HTR-8/SVneo (cell line): ENCODE measurements at places on chromosomes 5 and 9.

GRCh38 chr9:90872835-90873294 is 71.2 kb downstream of the SYK start:
- no peak for DNase-seq

- no peak for DNase-seq
Measured at GRCh38 chr5:88661806-88662207, 221.2 kb downstream of the MEF2C start.

GRCh38 chr5:90554358-90555006 is 4.1 kb upstream of the ADGRV1 start:
- DNase-seq = no peak

DNA sequence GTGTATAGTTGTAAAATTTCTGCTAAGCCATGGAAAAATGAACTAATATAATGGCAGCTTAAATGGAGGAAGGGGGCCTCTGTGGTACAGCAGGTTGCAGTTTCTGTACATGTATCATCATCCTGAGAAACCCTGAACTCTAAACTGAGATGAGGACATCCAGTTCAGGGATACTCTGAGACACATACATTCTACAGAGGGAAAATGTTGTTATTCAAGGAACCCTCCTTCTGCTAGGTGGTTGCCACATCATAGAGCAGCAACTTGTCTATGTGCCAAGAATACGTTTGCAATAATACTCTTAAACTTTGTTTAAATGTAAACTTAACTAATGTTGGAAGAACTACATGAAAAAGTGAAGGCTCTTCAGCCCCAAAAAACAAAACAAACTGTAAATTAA is 1310.8 kb upstream of the WWC1 start:
- DNase-seq = no peak

DNA sequence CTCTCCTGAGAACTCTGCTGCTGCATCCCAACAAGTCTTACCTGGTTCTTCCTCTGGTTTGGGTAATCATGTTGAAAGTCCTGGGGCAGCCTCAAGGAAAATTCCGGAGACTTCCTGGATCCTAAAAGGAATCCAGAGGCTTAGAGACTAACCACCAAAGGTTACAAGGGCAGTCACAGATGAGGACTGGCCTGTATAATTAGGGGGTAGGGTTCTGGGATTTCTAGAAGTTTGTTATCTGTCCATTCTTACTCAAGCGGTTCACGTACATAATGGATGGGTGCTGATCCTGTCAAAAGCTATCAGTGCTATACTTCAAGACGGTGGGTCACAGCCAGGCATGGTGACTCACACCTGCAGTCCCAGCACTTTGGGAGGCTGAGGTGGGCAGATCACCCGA is 51.4 kb upstream of the EPB41L4B start:
- DNase-seq = no peak

- DNase-seq = no peak
Measured at GRCh38 chr5:33769968-33770367, 121.8 kb downstream of the ADAMTS12 start.

DNA sequence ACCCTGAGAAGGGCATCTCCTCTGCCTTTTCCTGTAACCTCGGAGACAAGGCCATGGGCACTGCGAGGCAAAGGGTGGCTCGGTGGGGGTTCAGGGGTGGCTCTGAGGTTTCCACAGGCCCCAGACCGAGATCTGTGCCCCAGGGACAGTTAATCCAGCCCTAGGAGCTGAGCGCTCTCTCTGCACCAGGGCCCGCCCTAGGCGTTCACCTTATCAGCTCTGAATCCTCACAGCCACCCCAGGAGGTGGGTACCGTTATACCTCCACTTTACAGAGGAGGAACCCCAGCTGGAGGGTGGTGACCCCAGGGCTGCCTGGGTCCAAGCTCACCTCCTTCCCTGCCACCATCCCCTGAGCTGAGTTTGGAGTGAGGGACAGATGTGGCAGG is 2.3 kb upstream of the ENG start:
- DNase-seq = no peak

DNA sequence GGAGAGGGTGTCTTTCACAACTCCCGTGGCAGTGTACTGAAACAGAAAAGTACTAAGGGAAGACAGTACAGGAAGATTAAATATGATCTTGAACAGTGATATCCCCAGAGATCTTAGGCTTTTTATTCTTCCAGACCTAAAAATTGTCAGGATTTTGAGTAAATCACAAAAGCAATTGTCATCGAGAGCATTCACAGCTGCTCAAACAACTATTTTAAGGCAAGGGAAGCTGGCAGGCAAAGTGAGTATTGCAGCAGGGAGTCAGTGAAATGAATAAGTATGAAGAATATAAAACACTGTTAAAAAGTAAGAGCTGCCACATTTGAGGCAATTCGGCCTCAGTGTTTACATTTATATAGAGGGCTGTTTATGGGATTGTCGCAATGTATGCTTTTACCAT is 479.0 kb downstream of the CAAP1 start:
- DNase-seq = no peak

DNA sequence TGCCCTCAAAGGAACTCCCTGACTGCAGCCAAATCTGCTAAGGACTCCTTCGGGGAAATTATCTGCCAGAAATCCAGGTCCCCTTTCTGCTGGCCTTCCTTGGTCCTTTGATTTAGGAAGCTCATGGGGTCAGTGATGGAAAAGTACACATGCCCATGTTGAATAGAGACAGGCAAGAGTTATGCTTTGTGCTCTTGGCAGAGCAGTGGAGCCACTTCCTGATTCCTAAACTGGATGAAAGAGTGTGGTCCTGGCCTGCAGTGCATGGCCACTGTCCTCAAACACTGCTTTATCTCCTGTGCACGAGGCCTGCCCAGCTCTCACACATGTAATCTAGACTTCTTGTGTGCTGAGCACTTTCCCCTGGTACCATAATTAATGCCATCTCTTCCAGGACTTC is 2.0 kb upstream of the EBF1 start:
- DNase-seq = no peak

DNA sequence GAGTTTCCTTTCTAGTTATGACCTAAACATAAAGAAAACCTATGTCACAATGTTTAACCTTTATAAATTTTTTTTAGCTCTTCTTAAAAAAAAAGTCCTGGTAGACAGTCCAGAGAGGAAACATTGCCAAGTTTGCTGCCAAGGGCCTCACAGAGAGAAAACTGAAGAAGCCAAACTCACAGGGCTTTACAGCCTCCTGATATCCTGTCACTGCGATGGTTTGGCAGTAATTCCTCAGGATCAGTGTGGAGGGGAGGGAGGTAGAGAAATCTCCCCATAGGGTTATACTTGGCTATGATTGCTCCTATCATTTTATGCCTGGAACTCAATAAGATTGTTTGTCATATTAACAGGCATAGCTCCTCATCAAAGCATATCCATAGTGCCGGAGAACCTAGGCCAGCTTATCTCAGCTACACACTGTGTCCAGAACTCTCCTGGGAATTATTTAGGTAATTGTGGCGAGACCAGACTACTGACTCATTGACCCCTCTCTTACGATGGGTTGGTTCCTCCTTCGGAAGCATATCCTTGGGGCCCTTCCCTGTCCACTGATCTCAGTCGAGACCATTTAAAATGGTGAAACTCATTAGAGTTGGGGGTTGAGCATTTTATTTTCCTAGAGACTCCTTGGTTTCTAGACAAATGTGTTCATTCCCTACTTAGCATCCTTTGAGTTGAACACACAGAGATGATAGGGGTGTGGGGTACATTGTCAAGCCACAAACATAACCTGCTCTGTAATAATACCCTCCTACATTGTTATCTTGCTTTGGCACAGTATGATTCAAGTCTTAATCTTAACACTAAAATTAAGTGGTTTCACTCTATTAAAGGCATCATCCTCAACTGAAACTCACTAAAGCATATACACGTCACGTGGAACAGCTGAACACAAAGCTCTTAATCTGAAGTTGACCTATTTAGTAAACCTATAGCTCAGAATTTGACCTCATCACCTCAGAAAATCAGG is 53.4 kb upstream of the TMC1 start:
- no peak for DNase-seq

DNA sequence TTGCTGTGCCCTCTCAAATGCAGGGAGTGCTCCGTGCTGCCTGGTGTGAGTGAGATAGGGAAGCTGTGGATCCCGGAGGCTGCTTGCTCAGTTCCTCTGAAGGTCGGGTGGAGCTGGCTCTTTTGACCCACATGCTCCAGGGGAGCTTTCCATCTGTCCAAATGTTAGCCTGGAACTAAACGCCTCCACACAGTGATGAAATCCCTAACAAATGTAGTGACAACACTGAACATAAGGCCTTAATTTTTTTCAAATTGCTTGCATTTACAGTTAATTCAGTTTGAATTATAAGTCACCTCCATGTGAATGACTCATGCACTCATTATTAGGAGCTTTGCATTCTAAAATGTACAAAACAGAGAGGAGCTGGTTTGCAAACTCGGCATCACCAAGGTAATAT is 27.0 kb downstream of the PRDM6 start:
- DNase-seq = no peak

DNA sequence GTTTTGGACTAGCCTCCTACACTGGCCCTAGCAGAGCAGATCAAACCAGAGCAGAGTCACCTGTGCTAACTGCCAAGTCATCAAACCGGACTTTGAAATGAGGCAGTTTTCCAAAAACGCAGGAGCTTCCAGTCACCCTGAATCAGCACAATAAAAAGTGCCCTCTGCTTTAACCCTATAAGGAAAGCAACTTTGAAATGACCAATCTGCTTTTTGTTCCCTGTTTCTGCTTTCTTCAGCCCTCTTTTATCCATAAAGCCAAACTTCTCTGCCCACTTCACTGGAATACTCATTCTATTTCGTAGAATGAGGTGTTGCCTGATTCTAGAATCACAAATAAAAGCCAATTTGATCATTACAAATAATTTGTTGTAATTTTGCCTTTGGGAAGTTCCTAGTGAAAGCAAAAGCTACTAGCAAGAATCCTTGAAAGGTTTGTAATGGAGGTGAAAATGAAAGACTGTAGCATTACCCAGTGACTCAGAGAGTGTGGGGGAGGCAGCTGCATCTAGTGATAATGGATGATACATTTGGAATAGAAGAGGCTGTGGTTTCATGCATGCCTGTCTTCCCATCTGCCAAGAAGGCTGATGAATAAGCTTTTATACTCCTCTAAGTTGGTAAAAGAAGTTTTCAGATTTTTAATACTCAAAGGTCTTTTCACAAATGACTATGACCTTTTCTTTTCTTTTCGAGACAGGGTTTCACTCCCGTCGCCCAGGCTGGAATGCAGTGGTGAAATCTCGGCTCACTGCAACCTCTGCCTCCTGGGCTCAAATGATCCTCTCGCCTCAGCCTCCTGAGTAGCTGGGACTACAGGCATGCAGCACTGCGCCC is 14.9 kb downstream of the SPAAR start:
- DNase-seq = peak; percentile 52

DNA sequence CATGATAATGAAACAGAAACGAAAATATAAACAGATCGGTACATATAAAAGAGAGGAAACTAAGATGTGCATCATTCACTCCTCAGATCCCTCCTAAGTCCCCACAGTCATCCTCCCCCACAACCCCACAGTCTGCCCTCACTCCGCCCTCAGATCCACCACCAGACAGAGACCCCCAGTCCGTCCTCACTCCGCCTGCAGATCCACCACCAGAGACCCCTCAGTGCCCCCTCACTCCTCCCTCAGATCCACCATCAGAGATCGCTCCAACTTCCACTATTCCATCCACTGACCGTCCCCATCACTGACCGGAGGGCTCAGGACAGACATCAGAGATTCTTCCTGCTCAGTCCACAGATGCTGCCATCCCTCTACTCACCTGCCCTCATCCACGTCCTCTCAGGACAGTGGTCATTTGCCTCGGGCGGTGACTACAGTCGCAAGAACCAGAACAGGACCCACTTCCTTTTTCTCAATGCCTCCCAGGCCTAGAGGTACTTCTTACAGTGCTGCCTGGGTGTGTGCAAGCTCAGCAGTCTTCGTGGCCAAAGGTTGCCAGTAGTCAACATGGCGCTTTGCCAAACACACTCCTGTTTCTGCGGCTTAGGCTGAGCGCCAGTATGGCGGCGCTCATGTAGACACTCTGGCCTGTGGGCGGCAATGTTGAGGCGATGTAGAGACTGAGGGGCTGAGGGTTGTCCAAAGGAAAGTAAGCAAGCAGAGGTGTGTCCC is 8.3 kb upstream of the SPATA31C1 start:
- no peak for DNase-seq

- no peak for DNase-seq
Measured at GRCh38 chr5:72711351-72711750, 105.1 kb upstream of the TNPO1 start.

DNA sequence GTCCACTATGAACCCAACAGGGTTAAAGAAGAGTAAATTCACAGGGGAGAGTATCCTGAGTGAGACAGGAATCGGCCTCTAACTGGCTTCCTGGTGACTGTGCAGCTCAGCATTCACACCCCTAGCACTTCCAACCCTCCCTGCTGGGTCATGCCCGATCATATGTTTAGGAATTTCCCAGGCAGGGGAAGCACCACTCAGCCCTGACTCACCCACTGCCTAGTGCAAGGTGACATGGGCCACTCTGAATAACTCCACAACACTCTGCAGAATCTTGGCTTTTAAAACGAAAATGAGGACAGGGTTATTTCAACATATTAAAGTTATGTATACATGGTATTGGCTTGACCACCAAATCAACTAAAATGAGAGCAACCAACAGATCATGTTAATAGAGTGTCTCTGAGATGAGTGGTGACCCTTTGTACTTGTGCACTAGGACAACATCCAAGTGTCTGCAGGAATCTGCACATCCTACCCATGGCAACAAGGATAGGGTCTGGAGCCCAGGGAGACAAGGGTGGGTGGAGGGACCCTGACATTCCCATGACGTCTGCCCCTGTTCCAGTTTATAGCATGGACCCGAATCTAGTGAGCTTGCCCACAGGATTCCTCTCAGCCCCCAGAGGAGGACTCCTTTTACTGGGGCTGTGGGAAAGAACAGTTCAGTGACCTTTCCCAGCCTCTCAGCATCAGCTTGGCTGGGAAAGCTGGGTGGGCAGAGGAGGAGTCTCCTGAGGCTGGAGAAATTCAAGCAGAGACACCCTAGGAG is 485.8 kb downstream of the SEMA5A start:
- DNase-seq = peak; percentile 91

- DNase-seq = no peak
Measured at GRCh38 chr9:130345897-130346385, 80.4 kb downstream of the HMCN2 start.

DNA sequence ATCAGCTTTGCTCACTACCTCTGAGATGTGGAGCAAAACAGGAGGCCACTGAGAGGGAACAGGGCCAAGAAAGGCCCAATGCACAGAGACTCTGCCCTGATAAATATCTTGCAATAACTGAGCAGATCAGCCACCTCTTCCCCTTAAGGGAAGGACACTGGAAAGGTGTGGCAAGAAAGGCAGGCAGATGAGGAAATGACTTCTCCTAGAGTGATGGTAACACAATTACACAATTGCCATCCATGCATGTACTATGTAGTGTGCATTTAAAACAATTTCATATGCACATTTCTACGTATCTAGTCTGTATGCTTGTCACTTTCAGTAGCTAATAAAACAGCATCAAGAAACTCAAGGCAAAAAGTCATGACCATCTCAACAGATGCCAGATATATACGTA is 322.5 kb downstream of the DRD1 start:
- no peak for DNase-seq

- no peak for DNase-seq
Measured at GRCh38 chr9:4277531-4277991, 22.3 kb downstream of the GLIS3 start.
